ENCODE measurements at places on chromosomes 1 and 21. TPM values are rescaled to one million over a fixed set of nuclear protein-coding genes. Genes with fewer than 3 reads are reported as not detected.
A peak's percentile ranks its signal among the peaks of the same experiment; 100 is the strongest.

HTR1D gene
- not detected for total RNA-seq

HSD3B1 gene
- not detected for total RNA-seq

ZSWIM5 gene
- 1.4 TPM for total RNA-seq

TMEM269 gene
- not detected for total RNA-seq

VSIG8 gene
- not detected for total RNA-seq

RNF223 gene
- total RNA-seq, result 0.62 TPM

DNA sequence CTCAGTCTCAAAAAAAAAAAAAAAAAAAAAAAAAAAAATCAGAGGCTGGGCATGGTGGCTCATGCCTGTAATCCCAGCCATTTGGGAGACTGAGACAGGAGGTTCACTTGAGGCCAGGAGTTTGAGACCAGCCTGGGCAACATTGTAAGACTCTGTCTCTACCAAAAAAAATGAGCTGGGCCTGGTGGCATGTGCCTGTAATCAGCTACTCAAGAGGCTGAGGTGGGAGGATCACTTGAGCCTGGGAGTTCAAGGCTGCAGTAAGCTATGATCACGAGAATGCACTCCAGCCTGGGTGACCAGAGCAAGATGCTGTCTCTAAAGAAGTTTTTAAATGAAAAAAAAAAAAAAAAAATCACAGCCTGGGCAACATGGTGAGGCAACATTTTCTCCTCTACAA lies 10.3 kb downstream of the SEMA4A start:
- no peak for DNase-seq

GRCh38 chr1:147892731-147893214 lies 9.8 kb upstream of the GJA8 start:
- DNase-seq, result peak; percentile 82

DNA sequence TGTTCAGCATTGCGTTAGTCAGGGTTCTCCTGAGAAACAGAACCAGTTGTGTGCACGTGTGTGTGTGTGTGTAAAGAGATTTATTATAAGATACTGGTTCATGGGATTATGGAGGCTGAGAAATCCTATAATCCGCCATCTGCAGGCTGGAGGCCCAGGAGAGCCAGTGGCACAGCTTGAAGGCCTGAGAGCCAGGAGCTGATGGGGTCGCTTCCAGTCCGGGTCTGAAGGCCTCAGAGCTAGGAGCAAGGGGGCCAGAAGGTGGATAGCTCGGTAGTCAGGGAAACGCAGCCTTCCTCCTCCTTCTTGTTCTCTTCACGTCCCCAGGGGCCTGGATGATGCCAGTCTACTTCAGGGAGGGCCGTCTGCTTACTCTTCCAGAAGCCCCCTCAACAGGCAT lies 37.7 kb downstream of the FAAP20 start:
- DNase-seq, result no peak

- no peak for DNase-seq
Observed at GRCh38 chr1:63878932-63879331, 105.1 kb downstream of the ROR1 start.

DNA sequence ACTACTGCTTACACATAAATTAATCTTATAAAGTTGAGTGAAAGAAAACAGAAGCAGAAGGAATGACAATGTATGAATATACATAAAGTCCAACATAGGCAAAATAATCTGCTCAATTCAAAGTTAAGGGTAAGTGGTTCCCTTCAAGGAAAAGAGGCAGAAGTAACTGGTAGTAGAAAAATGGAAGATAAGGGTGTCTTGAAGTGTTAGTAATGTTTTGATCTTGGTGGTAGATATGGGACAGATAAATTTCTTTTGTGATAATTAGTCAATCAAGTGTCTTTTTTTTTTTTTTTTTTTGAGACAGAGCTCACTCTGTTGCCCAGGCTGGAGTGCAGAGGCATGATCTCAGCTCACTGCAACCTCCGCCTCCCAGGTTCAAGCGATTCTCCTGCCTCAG lies 12.7 kb downstream of the USP48 start:
- DNase-seq, result no peak

DNA sequence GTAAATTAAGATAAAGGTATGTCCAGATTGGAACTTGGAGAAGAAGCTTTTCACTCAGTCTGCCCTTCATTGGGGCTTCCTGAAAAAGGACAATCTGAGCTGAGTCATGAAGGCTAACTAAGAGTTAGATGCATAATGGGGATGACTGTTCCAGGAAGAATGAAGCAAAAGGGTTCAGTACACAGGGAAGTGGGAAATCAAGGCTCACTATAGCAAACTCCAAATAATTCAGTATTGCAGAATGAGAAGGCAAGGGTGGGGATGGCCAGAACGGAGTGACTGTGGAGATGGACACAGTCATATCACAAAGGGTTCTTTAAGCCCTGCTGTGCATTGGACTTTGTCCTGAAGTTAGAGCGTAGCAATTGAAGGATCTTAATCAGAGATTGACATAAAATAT lies 158.3 kb downstream of the FGGY start:
- no peak for DNase-seq

DNA sequence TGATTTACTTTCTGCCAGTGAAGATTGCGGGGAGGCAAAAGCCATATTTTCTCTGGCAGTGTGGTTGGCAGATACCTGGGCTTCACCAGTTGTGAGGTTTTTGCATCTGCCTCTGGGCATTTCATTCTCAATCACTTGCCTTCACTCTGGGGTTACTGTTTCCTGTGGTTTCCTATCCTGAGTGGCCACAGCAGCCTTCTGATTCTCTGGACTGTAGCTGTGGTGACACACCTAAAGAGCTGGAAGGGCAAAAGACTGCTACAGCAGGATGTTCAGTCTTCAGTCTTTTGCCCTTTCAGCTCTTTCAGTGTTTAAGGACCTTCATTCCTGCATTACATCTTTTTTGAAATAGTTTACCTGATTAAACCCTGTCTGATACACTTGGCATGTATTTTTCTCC lies 50.5 kb upstream of the GPR52 start:
- DNase-seq, result no peak

DNA sequence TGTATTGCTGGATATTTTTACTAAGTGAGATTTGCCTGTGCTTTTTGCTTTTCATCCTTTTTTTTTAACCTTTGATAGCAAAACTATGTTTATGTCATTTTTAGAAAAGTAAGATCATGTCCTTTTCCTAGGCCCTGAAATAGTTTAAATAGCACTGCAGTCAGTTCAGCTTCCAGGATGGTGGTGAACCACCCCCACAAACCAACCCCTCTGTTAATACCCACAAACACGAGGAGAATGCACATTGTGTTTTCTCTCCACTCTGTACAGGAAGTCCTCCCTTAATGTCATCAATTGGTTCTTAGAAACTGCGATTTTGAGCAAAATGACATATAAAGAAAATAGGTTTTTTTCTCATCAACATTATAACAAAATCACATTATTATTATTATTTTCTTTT lies 117.7 kb upstream of the DSCAM start:
- DNase-seq, result no peak

GRCh38 chr1:107457989-107458388 lies 317.1 kb downstream of the NTNG1 start:
- no peak for DNase-seq

GRCh38 chr21:31257265-31257664 lies 86.8 kb downstream of the TIAM1 start:
- no peak for DNase-seq

GRCh38 chr1:33228935-33229487 lies 27.3 kb upstream of the ZNF362 start:
- DNase-seq, result peak; percentile 85

All from tongue (tissue), 3 donors.